ENCODE measurements at places on chromosomes 1 and 21.

DNA sequence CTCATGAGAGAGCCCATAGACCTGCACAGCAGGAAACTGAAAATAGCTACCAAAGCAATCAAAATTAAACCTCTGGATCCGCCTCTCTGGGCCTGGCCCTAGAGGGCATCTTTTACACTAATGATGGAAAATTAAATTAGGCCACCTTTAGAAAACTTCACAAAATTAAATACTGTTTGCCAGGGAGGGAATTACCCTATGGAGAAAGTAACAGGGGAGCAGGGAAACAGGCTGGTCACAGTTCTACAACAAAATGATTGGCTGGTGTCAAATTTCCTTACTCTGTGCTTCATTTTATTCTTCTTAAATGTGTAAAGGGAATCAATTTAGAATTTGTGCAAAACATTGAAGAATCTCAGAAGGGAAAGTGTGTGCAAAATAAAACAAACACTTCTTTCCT lies 62.4 kb downstream of the SPATA46 start:
- DNase-seq = no peak

DNA sequence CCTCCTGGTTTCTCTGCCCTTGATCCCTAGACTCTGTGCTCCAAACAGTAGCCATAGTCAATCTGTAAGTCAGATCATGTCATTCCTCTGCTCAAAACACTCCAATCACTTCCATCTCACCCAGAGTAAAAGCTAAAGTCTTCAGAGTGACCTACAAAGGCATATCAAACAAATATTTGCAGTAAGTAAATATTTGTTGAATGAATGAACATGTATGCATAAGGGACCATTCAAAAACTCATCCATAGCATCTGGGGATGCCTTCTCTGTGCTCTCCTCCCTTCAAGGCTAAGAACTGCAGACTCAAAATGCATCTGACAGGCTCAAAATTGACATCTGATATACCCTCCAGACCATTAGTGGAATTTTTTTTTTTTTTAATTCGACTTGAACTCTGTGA lies 18.1 kb upstream of the AK5 start:
- DNase-seq = no peak

DNA sequence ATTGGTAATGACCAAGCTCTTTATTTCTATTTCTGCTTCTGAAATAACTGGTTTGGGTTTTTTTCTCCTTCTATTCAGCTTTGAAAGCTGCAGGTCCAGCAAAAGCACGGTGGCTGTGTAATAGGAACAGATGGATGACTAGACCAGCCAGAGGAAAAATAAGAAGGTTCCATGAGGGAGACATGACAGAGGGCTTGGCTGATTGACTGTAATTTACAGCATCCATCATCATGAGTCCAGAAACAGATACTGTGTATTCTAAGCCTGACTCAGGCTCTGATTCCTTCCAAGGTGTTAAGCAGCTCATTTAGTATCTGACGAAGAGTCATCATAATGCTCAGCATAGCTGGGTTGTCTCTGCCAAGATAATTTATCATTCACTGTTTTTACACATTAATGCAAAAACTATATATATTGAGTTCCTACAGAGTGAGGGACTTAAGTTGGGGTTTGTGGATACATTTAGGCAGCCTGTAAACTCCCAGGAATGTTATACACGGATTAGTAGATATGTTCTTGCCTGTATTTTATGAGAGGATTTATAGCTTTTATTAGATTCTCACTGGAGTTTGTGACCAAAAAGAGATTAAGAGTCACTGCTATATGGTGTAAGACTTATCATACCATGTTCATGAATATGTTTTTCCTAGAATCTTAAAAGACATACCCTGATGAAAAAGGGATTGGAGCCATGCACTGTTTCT lies 72.6 kb downstream of the SGIP1 start:
- peak; percentile 80 for DNase-seq

- no peak for DNase-seq
These were observed 27.5 kb downstream of the HUNK start for GRCh38 chr21:31900121-31900895.

DNA sequence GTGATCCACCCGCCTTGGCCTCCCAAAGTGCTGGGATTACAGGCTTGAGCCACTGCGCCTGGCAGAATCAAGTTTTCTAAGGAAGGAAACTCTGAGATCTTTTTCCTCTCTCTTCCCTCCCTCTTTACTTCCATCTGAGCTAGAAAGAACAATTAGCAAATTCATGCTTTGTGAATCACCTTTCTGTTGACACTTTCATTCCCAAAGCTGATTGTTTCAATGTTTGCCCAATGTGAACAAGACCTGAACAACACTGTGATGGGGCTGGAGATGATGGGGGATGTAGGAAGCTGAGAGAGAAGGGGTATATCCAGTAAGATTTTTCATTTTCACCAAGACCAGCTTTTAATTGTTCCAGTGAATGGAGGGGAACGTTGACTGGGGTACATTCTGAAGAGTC lies 5.7 kb upstream of the TENT5B start:
- no peak for DNase-seq

- DNase-seq = peak; percentile 86
These were observed 102.7 kb upstream of the C21orf91 start for GRCh38 chr21:17921579-17922530.

- no peak for DNase-seq
These were observed 12.5 kb downstream of the CSDE1 start for GRCh38 chr1:114745291-114745690.

- DNase-seq = peak; percentile 20
These were observed 1.6 kb downstream of the COL11A1 start for GRCh38 chr1:103106426-103107341.

DNA sequence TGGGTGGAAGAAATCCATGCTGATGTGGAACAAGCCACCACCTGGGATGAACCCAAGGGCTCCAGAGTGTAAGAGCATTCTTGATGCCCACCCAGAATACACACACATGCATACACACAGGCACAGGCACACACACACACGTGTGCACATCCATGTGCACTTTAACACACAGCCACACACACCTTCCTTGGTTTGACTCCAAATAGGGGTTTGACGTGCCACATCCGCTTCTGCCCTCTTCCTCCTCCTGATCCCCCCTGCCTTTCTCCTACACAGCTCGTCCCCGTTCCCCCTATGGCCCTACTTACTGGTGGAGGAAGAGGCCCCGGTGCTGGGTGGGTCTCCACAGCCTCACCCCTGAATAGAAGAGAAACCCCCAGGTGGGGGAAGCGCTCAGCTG lies 16.0 kb downstream of the SPATA21 start:
- DNase-seq = no peak

DNA sequence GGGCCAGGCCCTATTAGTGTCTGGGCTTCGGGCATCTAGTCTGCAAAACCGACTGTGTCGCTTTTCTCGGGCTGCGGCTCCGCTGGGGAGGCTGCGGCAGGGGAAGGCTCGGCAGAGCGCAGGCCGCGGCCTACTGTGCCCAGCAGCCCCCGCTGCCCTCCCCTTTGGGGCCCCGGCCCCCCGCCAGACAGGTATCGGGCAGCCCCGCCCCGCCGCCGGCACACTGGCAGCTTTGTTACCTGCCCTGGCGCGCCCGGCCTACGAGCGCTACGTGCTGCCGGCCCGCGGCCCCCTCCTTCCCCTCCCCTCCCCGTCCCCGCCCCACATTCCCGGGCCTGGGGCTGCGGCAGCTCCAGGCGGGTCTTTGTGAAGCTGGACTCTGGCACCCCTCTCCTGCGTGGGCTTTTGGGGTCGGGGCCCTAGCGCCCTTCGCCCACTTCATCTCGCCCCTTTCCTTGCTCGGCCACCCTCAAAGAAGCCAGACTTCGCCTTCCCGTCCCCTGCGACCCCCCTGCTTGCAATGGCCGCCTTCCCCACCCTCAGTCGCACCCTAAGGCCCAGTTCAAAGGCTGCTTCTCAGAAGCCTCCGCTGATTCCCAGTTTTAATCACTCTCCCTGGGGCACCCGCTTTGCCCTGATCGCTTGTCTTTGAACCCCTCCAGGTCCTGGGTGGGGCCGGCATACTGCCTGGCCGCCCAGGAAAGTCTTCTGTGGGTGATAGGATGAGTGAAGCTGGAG lies 48.9 kb upstream of the SLC2A1 start:
- no peak for DNase-seq

DNA sequence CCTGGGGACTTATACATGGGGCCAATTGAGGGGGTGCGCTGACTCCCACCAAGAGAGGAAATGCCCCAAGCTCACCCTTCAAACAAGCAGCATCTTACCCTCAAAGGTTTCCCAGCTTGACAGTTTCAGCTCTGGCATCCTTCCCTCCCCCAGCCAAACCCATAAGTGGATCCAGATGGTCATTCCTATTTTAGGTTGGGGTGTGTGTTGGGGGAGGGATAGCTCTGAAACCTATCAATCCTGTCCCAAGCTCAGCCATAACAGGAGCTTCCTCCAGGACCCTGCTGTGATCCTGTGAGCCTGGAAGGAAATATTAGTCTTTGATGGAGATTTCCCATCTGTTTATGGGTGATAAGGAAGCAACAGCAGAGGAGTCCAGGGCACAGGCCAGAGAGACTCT lies 3.4 kb upstream of the TMEM222 start:
- peak; percentile 82 for DNase-seq

- no peak for DNase-seq
These were observed 696 bp upstream of the GPATCH3 start for GRCh38 chr1:26900815-26901511.

- DNase-seq = no peak
These were observed 9.3 kb downstream of the TP73 start for GRCh38 chr1:3661631-3662030.

DNA sequence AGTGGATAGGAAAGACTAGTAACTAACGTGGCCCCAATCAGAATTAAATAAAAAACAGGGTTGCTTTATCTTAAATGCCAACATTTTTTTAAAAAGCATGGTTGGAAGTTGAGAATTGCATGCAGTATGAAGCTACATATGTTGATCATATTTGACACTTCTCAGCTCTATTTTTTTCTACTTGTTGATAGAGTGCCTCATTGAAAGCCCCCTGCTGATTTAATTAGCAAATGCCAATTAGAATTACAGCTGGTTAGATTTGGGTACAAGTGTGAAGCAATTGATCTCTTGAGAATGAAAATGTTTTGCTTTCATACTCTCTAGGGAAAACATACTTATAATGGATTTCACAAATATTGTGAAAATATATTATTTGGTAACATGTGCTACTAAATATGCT lies 40.5 kb downstream of the CHD1L start:
- no peak for DNase-seq

- no peak for DNase-seq
These were observed 6.8 kb downstream of the ETNK2 start for GRCh38 chr1:204145033-204145504.

GRCh38 chr1:58545591-58546519 lies 671 bp downstream of the OMA1 start:
- peak; percentile 42 for DNase-seq

- DNase-seq = no peak
These were observed 6.6 kb downstream of the KRTAP10-8 start for GRCh38 chr21:44618504-44618903.

DNA sequence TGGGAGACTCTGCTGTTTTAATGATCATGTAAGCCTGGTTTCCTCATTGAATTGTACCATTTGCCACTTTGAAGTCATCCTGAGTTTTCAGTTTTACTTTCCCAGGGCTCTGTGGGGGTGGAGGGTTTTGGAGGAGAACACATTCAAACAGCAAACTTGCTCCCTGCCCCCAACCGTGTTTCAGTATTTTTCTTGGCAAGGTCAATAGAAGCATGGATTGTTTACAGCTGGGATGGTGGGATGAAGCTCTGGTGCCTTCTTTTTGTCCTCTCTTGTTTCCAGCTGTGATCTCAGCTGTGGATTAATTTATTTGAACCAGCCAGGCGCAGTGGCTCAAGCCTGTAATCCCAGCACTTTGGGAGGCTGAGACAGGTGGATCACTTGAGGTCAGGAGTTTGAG lies 54.3 kb upstream of the SERBP1 start:
- no peak for DNase-seq

DNA sequence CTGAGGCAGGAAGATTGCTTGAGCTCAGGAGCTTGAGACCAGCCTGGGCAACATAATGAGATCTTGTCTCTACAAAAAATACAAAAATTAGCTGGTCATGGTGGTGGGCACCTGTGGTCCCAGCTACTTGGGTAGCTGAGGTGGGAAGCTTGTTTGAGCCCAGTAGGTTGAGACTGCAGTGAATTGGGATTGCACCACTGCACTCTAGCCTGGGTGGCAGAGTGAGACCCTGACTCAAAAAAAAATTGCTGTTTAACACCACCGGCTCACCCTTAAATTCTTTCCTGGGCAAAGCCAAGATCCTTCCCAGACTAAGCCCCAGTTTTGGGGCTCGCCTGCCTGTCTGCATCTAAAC lies 6.6 kb upstream of the NSUN4 start:
- DNase-seq = no peak

- peak; percentile 39 for DNase-seq
These were observed 13.7 kb upstream of the E2F2 start for GRCh38 chr1:23544444-23545389.

DNA sequence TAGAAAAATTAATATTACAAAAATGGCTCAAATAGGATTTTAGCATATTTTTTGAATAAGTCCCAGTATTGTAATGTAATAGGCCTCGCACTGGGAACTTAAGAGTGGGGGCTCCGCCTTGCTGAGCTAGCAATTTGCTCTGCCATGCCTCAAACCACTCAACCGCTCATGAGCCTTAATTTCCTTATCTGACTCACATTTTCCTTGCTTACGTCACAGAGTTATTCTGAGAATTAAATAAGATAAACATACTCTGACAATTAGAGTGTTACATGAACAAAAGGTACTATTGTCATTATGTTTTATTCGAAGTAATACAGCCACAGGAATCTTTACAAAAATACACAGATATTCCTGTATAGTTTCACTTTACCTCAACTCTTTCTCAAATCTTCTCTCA lies 108.1 kb downstream of the SLC44A5 start:
- no peak for DNase-seq

DNA sequence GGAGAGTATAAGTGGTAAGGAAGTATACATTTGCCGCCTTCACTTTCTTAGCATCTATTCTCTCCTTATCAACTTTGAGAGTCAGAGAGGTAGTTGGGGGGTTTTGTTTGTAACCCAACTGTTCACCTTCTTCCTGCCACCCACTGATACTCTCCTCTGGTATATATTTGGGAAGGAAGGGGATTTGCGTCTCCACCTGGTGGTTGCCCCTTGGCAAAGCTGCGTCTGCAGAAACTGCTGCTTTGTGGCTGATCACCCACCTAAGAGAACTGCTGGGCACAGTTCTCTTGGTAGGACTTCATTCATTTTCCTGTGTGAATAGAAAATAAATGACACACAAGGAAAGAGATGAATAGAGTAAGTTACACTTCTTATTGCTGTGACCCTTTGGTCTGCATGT lies 87.0 kb downstream of the SYT14 start:
- no peak for DNase-seq

- DNase-seq = no peak
These were observed 37.3 kb upstream of the IL10 start for GRCh38 chr1:206809504-206810084.

Data from NCI-H446 treated with DMSO at 0.1 percent for 48 hours (cell line).